Naive thymus-derived CD8-positive, alpha-beta T cell (primary cell): ENCODE measurements at places on chromosomes 5 and 9. TPM values are rescaled to one million over a fixed set of nuclear protein-coding genes. Genes with fewer than 3 reads are reported as not detected.

- no peak for DNase-seq
- peaks cover 28% of the 10 kb centered on the region for H3K27me3 ChIP-seq
- no peak overlapping the region for H3K27ac ChIP-seq
- H3K36me3 ChIP-seq, result no peaks in the 10 kb centered on the region
- no peak overlapping the region for H3K4me3 ChIP-seq
- no peaks in the 10 kb centered on the region for H3K4me1 ChIP-seq
Measured at GRCh38 chr9:109238655-109239054, 71.6 kb upstream of the FRRS1L start.

EPB41L4B gene
- not detected for polyA plus RNA-seq

GRCh38 chr9:13786131-13786530 is 506.6 kb upstream of the MPDZ start:
- no peak for DNase-seq
- no peaks in the 10 kb centered on the region for H3K27me3 ChIP-seq
- H3K36me3 ChIP-seq, result no peaks in the 10 kb centered on the region
- H3K4me1 ChIP-seq, result no peaks in the 10 kb centered on the region

DNA sequence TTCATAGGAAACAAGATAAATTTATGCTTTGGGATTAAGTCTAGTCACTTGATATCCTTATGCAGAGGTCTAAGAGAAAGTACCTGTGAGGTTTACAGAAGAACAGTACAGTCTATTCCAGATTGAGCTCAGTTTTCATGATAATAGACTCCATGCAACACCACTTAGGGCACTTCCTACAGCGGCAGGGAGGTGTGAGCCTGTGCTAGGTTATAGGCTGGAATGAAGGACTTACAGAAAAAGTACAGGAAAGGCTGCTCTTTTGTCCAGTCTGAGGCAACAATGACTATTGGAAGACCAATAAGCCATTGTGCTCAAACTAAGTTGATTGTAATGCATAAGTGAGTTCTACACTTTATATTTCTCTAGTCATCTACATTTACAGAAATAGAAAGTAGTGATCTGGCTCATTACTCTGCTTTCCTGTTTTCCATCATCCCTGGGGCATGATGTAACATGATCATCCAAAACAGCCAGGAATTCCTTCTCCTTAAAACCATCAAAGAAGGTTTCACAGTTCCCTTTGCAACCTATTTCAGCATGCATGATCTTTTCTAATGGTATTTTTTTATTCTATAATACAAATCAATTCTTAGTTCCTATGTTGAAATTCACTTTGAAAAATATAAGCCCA is 322.8 kb downstream of the SLF1 start:
- H3K4me1 ChIP-seq, result no peaks in the 10 kb centered on the region
- DNase-seq, result no peak
- H3K4me3 ChIP-seq, result no peak overlapping the region
- H3K27me3 ChIP-seq, result no peaks in the 10 kb centered on the region

GRCh38 chr9:75624998-75625397 is 265.5 kb upstream of the PCSK5 start:
- H3K4me3 ChIP-seq, result no peak overlapping the region
- no peak overlapping the region for H3K27ac ChIP-seq
- no peaks in the 10 kb centered on the region for H3K4me1 ChIP-seq
- H3K27me3 ChIP-seq, result peaks cover 86% of the 10 kb centered on the region

FOXD4L3 gene
- not detected for polyA plus RNA-seq

GRCh38 chr5:176296-176823 is 14.9 kb upstream of the LRRC14B start:
- H3K4me1 ChIP-seq, result no peaks in the 10 kb centered on the region
- DNase-seq, result no peak
- H3K27me3 ChIP-seq, result no peaks in the 10 kb centered on the region
- no peaks in the 10 kb centered on the region for H3K36me3 ChIP-seq
- H3K4me3 ChIP-seq, result no peak overlapping the region
- H3K27ac ChIP-seq, result no peak overlapping the region

GRCh38 chr5:157947156-157947555 is 88.2 kb upstream of the CLINT1 start:
- DNase-seq, result no peak
- H3K4me1 ChIP-seq, result peaks cover 6% of the 10 kb centered on the region
- H3K27me3 ChIP-seq, result peaks cover 4% of the 10 kb centered on the region
- H3K4me3 ChIP-seq, result no peak overlapping the region

DNA sequence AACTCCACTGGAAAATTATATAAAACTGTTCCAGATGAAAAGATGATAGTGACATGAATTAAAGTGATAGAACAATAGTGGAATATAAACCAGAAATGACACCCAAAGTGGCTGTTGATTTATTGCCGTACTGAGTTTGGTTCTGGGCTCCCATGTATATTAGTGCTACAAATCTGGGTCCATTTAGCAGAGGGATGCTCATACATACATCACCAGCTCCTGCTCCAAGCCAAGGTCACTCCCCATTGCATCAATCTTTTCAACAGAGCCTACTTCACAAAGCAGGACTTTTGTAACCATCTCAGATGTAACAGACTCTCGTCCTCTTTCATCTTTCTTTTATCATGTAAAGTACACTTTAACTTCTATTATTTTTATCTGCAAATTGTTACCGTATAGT is 208.6 kb downstream of the GAPVD1 start:
- peaks cover 51% of the 10 kb centered on the region for H3K36me3 ChIP-seq
- DNase-seq, result no peak
- no peaks in the 10 kb centered on the region for H3K4me1 ChIP-seq
- no peak overlapping the region for H3K4me3 ChIP-seq
- no peak overlapping the region for H3K27ac ChIP-seq
- no peaks in the 10 kb centered on the region for H3K27me3 ChIP-seq

- H3K4me3 ChIP-seq, result no peak overlapping the region
- H3K4me1 ChIP-seq, result peaks cover 7% of the 10 kb centered on the region
- DNase-seq, result no peak
- peak overlapping the region; percentile 59 for H3K27ac ChIP-seq
- H3K27me3 ChIP-seq, result peaks cover 15% of the 10 kb centered on the region
Measured at GRCh38 chr5:10467281-10468198, 25.9 kb downstream of the ROPN1L start.

- no peak overlapping the region for H3K27ac ChIP-seq
- no peak overlapping the region for H3K4me3 ChIP-seq
- no peaks in the 10 kb centered on the region for H3K27me3 ChIP-seq
- H3K36me3 ChIP-seq, result no peaks in the 10 kb centered on the region
- H3K4me1 ChIP-seq, result no peaks in the 10 kb centered on the region
- no peak for DNase-seq
Measured at GRCh38 chr5:76249621-76250020, 153.5 kb upstream of the IQGAP2 start.

GRCh38 chr9:83027153-83027891 is 35.6 kb downstream of the RASEF start:
- DNase-seq, result no peak
- no peaks in the 10 kb centered on the region for H3K36me3 ChIP-seq
- no peak overlapping the region for H3K27ac ChIP-seq

- peaks cover 16% of the 10 kb centered on the region for H3K27me3 ChIP-seq
- DNase-seq, result no peak
- peaks cover under 1% of the 10 kb centered on the region for H3K36me3 ChIP-seq
- no peak overlapping the region for H3K27ac ChIP-seq
Measured at GRCh38 chr5:174356536-174356935, 311.0 kb downstream of the NSG2 start.

DNA sequence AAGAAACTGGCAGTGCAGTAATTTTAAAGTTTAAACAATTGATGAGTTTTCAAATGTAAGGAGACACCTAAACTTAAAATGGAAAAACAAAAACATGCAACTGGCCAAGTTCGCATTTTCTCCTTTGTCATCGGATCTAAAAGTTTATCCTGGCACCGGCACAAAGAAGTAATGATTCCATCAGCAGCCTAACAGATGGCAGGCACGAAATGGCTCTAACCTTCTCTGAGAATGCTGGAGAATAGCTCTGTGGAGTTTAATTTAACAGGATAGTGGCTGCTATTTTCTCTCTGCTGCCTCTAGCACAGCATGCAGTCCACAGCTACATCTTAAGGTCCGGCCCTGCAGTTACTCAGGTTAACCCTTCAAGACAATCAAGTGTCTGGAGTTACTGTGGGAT is 82.2 kb downstream of the PRELID2 start:
- no peaks in the 10 kb centered on the region for H3K4me1 ChIP-seq
- no peak overlapping the region for H3K4me3 ChIP-seq
- H3K27me3 ChIP-seq, result no peaks in the 10 kb centered on the region
- no peaks in the 10 kb centered on the region for H3K36me3 ChIP-seq
- no peak for DNase-seq

GRCh38 chr5:113209498-113209897 is 225.3 kb downstream of the TSSK1B start:
- no peak for DNase-seq
- H3K27me3 ChIP-seq, result no peaks in the 10 kb centered on the region
- no peaks in the 10 kb centered on the region for H3K36me3 ChIP-seq
- no peak overlapping the region for H3K27ac ChIP-seq
- no peaks in the 10 kb centered on the region for H3K4me1 ChIP-seq

DNA sequence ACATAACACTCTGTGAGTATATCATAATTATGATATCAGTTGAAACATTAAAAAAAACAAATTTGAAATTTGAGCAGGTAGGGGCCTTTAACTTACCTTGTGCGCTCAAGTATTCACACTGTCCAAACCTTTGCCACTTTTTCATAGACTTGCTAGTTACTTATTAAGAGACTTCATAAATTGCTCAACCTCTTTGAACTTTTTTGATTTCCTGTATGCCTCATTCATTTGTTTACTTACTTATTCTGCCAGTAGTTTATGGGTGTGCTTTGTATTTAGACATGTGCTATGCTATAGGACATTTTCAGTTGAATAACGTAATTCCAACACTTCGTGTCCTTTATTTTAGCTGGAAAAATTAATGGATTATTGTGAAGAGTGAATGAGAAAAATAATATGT is 204.8 kb downstream of the HCN1 start:
- H3K4me3 ChIP-seq, result no peak overlapping the region
- H3K27ac ChIP-seq, result no peak overlapping the region
- no peaks in the 10 kb centered on the region for H3K36me3 ChIP-seq
- no peak for DNase-seq
- no peaks in the 10 kb centered on the region for H3K27me3 ChIP-seq

- no peaks in the 10 kb centered on the region for H3K36me3 ChIP-seq
- no peaks in the 10 kb centered on the region for H3K4me1 ChIP-seq
- no peak overlapping the region for H3K4me3 ChIP-seq
Measured at GRCh38 chr5:172313915-172314314, 30.4 kb upstream of the UBTD2 start.
